IPS DF 6.9 (cell line): ENCODE measurements at places on chromosomes 2 and 18.

- DNase-seq, result no peak
These were observed 47.3 kb upstream of the ODC1 start for GRCh38 chr2:10495311-10495987.

- DNase-seq, result no peak
These were observed 18.1 kb downstream of the CALCRL start for GRCh38 chr2:187429989-187430388.

- DNase-seq, result no peak
These were observed 396.2 kb downstream of the ZNF516 start for GRCh38 chr18:76098674-76099411.

DNA sequence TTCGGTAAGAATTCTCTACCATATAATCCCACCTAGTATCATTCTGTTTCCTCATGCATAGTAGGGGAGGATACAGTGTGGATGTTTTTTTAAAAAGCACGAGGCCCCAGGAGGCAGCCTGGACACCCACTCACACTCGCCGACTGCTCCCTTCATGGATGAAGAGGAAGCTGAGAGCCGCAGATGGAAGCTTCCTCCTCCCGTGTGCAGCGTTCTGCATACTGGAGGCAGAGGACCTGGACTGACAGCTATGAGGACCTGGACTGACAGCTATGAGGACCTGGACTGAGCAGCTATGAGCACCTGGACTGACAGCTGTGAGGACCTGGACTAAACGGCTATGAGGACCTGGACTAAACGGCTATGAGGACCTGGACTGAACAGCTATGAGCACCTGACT, 234.4 kb downstream of the NDUFA10 start:
- DNase-seq, result no peak

- DNase-seq, result no peak
These were observed 1.7 kb downstream of the TMEM127 start for GRCh38 chr2:96264086-96264485.

DNA sequence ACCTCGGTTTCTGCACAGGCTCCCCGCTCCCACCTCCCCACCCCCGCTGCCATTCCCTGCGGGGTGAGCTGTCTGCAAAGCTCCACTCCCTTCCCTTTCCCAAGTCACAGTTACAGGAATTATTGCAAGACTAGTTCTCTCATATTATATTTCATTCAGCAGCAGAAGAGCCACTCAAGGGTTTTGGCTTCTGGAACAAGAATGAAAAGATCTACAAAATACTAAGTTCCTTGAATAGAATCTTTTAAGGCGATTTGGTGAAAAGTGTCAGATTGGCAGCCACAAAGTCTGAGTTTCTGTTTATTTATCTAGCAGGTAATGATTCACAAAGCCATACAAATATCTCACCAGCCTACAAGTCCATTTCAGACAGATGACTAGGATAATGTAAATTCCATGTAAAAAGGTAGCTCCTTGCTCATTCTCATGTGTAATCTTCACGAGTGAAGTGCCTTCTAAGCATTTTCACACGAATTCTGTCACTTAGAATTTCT, 221.9 kb upstream of the RBBP8 start:
- DNase-seq, result no peak

- DNase-seq, result no peak
These were observed 414.0 kb upstream of the TNP1 start for GRCh38 chr2:217273851-217274250.

- DNase-seq, result no peak
These were observed 667 bp downstream of the TRIB2 start for GRCh38 chr2:12717191-12718014.

- no peak for DNase-seq
These were observed 32.9 kb upstream of the GLI2 start for GRCh38 chr2:120702801-120703200.

DNA sequence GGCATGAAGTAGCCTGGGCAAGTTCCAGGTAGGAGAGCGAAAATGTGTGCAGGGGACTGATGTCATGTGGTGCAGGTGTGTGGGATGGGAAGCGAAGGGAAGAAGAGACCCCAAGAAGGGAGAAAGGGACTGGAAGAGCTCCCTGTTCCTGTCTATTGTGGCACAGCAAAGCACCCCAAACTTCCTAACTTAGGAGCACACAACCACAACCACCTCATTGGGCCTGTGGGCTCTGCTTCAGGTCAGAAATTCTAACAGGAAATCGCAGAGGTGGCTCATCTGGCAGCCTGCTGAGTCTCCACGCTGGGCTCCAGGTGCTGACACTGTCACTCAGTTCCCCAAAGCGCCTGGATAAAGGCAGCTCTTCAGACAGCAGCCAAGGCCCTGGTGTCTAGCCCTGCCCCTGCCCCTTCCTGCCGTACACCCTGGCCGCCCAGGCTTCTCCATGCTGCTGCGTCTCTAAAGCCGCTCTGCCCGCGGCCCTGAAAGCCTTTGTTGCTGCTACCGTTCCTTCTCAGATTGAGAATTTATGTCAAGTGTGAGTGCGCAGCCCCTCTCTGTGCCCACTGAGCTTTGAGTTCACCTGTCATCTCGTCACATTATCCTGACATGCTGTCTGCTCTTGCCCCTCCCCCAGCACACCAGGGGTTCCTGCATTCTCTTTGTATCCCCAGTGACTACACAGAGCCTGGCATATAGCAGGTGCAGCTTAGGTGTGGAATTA, 140.2 kb upstream of the BCL2L11 start:
- DNase-seq, result no peak

GRCh38 chr2:65654496-65654895, 222.1 kb upstream of the SPRED2 start:
- no peak for DNase-seq

DNA sequence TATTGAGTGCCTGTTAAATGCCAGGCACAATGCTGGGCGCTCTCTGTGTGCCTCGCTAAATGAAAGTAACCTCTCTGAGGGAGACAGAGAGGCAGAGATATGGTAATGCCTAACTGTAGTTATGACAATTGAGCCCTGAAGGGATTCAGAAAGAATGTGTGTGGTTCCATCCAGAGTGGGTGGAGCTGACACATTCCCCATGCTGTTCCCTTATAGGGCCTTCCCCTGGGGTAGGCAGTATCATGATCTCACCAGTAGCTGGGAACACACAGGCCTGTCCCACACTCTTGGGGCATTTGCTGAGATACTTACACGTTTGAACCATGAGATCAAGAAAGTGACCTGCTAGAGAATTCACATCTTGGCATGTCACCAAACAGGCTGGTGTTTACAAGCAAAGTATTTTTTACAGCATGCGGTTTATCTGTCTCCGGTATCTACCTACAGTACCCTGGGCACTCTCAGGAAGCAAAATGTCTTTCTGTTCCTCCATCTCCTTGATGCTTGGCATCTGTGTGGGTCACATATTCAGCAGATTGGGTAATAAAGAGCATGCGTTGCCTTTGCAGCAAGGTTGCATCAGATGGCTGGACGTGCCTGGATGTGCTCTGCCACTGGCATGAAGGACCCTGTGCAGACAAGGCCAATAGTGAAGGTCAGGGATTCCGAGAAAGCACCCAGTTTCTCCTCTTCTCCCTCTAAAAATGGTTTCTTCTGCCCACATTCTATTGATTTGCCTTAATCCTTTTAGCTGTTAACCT, 9.4 kb downstream of the CTIF start:
- no peak for DNase-seq

- no peak for DNase-seq
These were observed 62.0 kb downstream of the IKZF2 start for GRCh38 chr2:213089438-213089837.

DNA sequence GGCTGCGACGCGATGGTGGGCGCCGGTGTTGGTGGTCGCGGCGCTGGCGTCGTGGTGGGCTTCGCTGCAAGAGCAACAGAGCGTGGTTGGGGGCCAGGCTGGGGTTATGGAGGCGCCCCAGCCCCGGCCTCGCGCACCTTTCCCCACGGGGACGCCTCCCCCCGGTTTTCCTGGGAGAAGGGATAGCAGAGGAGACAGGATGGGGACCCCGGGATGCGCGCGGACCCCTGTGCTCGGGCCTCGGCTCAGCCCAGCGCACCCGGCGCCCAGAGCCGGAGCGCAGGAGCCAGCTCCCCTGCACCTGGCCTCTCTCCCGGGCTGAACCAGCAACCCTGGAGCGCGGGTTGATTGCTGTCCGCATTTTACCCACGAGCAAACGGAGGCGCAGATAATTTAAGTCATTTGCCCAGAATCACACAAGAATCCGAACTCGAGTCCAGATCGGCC, 1.0 kb downstream of the CD8A start:
- DNase-seq, result no peak

DNA sequence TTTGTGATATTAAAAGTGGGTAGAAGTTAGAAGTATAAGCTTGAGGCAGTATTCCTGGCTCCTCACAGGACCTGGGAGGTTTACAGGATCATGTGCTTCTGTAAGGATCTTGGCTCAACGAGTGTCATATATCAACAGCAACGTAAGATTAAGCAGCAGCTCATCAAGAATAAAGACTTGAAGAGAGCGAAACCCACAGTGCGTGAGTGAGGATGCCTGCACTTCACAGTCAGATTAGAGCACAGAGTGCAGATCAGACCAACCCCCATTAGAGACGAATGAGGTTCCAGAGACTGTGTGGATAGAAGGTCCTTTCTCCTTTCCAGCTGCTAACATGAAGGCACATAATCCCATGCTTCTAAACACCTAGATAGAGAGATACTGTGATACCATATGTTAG, 1656.7 kb upstream of the NXPH2 start:
- no peak for DNase-seq

GRCh38 chr2:83572400-83572799, 886.7 kb downstream of the SUCLG1 start:
- no peak for DNase-seq

GRCh38 chr18:69934601-69935265, 12.9 kb downstream of the CD226 start:
- DNase-seq, result no peak

DNA sequence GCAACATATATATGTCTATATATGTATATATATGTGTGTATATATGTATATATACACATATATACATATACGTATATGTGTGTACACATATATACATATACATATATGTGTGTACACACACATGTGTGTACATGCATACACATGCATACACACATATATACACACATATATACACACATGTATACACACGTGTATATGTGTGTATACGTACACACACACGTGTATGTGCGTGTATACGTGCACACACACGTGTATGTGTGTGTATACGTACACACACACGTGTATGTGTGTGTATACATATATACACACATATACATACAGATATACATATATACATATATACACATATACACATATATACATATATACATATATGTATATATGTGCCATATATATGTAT, 89.4 kb downstream of the SPHKAP start:
- DNase-seq, result no peak
